ENCODE measurements at places on chromosomes 3 and 15.

DNA sequence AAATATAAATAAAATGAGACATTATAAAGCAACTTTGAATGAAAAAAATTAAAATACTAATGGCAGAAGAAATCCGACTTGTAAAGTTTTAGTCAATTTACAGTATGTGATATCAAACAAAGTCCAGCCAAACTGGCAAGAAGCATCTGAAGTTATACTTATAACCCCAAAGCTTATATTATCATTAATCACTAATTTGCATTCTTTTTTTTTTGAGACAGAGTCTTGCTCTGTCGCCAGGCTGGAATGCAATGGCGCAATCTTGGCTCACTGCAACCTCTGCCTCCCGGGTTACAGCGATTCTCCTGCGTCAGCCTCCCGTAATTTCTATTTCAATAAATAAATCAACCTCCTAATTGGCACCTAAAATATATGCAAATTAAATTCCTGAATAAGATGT lies 80.1 kb downstream of the AQR start:
- no peak for DNase-seq

DNA sequence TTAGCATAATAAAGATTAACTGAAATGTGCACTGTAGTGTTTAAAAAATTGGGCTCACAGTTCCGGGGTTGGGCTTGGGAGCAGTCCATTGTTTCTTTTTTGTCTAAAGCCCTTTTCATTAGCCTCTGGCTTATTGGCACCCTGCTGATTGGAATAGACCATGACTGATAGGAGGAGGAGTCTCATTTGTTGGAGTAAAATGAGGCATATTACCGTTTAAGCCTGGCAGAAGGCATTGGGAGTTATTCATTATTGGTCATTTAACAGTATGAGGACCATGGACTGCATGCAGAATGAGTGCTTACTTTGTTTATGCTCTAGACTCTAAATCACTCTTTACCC lies 139.0 kb upstream of the CGNL1 start:
- no peak for DNase-seq

DNA sequence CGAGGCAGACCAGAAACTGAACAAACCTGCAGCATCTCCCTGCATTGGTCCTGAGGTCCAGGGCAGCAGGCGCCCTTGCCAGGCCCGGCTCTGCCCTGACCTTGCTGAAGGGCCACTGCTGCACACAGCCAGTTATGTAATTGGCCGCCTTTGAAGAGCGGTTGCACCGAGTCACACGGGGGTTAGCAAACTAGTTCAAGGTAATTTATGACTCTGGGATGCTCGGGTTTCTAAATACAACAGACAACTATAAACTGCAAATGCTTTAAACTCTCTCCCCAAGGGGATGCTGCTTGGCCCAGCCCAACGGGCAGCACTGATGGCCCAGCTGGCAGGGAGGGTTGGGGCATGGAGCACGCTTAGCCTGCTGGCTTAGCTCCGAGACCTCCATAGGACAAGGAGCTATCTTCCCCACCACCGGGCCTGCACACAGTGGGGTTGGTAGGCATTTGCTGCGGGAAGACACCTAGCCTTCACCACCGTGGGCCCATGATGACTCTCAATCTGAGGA lies 60.3 kb upstream of the IQSEC1 start:
- DNase-seq = no peak

DNA sequence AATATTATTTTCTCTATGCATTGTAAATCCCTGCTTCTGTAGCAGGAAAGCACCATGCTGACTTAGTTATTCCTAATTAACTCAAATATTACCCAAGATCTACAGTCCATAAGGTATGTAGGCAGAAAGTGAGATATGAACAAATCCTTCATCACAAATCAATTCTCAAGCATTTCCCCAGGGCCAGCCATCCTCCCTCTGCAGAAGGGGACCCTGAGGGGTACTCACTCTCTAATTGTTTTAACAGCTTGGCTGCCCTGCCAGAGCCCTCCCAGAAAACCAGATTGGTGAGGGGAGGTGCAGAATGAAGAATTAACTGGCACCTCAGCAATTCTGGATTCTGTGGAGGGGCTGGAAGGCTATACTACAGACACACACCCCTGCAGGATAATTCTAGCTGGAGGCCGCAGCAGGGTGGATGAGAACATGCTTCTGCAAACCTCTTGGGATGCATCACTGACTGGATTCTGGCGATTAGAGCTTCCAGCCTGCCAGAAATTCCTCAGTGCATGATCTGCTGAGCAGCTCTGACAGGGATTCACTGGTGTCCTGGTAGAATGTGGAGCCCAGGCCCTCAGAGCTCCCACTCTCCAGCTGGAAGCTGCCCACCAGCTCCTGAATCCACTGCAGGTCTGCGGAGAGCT lies 88.6 kb upstream of the HERC1 start:
- DNase-seq = no peak

DNA sequence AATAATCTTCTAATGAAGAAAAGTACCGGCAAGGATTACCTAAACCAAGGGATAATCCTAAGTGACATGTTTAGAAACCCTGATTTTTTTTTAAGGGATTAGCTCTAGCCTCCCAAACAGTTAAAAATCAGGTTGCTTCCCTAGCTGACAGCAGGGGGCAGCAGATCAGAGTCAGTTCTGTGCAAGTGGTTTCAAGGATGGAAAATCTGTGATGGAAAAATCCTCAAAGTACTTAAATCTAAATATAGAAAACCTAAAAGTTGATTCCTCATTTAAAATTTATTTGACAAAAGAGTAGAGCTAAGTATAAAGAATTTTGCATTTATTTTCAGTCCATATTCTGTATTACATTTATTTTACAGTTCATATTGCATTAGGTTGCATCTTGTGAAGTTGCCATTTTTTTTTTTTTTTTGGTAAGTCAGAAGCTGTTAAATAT lies 107.6 kb downstream of the PEX5L start:
- peak; percentile 34 for DNase-seq

- no peak for DNase-seq
These were observed 163.3 kb upstream of the THBS1 start for GRCh38 chr15:39417366-39418134.

DNA sequence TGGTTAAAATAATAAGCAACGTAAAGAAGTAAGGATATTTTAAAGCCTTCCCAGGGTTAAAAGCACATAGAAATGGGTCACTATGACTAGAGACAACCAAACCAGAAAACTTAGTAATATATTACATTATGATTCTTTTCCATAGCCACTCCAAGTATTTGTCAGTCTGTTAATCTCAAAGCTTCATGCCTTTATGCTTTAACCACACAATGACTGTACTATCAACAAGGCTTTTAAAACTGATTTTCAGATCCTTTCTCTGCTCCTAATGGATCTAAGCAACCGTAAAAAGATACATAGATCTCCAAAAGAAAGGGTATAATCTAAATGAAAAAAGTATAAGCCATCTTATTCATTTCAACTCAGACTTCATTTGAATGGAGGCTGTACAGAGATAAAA lies 14.4 kb downstream of the SECISBP2L start:
- DNase-seq = no peak

DNA sequence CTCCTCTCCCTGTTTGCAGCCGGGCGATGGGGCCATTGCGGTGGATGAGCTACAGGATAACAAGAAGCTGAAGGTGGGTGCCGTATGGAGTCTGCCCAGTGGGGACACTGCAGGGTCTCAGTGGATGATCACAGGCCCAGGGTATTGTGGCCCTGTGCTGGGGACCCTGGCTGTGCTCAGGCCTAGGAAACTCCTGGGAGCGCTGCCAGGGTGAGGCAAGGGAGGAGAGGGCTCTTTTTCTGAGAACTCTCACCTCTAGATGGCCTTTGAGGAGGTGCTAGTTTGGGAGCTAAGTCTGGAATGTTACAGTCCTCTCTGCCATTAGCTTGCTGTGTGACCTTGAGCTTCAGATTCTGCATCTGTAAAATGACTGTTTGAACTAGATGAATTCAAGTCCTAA lies 16.4 kb downstream of the SLC24A1 start:
- no peak for DNase-seq

DNA sequence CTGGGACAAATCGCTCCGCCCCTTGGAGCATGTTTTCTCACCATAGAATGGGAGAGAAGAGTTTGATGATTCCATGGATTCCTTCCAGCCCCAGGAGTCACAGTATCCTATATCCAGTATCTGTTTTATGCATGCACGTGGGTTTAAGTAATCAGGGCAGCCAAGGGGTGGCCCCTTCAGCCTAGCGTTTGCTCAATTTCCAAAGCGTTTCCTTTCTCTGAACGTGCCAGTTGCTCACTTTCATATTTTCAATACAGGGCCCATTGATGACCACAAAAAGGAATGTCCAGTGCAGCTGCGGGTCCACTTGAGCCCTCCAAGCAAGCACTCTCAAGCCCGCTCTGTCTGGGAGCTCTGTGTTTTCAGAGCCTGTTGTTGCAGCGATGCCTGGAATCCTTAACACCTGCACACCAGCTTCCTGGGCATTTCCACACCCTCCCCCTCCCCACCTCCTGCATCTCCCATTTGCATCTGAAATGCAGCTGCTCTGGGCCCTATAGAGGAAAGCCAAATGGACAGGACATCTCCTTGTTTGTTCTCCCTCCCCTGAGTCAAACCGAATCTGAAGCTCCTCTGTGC lies 164.3 kb upstream of the LPP start:
- no peak for DNase-seq

GRCh38 chr15:35678774-35679173 lies 132.8 kb upstream of the DPH6 start:
- DNase-seq = no peak

GRCh38 chr3:121961283-121961682 lies 60.8 kb downstream of the ILDR1 start:
- no peak for DNase-seq

DNA sequence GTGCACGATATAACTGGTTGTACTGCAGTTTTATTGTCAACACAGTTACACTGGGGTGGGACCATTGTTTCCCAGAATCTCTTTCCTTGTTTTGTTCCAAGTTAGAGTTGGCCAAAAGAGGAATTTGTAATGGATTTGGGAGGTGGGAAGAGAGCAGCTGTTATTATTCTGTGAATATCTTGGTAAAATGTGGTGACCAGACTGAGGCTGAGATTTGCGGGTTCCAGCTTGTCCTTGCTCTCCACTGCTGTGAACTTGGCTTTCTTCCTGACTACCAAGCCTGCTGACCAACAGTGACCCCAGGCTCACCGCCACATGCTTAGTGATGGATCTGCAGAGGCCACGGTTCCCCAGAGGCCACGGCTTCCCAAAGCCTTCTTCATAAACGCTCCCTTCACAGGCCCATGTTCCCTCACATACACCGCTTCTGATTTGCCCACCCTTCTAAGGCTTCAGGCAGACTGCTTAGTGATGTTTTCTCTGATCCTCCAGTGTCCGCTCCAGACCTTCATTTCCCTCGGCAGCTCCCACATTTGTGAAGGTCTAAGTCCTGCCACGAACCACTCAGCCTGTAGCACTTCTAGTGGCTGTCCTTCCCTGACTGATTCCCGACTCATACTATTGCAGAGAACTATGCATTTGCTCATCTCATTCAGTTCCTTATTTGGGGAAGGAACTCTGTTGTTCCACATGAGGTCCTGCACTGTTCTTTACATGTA lies 525.5 kb upstream of the RGMA start:
- DNase-seq = no peak

- DNase-seq = peak; percentile 2
These were observed 454.0 kb upstream of the ROBO2 start for GRCh38 chr3:76585794-76586392.

DNA sequence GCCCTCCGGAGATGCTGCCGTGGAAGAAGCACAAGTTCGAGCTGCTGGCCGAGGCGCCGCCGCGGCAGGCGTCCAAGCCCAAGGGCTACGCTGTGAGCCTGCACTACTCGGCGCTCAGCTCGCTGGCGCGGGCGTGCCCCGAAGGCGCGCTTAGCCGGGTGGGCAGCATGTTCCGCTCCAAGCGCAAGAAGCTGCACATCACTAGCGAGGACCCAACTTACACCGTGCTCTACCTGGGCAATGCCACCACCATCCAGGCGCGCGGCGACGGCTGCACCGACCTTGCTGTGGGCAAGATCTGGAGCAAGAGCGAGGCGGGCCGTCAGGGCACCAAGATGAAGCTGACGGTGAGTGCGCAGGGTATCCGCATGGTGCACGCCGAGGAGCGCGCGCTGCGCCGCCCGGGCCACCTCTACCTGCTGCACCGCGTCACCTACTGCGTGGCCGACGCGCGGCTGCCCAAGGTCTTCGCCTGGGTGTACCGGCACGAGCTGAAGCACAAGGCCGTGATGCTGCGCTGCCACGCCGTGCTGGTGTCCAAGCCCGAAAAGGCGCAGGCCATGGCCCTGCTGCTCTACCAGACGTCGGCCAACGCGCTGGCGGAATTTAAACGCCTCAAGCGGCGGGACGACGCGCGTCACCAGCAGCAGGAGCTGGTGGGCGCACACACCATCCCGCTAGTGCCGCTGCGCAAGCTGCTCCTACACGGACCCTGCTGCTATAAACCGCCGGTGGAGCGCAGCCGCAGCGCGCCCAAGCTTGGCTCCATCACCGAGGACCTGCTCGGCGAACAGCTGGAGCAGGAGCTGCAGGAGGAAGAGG lies 1.3 kb downstream of the FAM43A start:
- peak; percentile 50 for DNase-seq

DNA sequence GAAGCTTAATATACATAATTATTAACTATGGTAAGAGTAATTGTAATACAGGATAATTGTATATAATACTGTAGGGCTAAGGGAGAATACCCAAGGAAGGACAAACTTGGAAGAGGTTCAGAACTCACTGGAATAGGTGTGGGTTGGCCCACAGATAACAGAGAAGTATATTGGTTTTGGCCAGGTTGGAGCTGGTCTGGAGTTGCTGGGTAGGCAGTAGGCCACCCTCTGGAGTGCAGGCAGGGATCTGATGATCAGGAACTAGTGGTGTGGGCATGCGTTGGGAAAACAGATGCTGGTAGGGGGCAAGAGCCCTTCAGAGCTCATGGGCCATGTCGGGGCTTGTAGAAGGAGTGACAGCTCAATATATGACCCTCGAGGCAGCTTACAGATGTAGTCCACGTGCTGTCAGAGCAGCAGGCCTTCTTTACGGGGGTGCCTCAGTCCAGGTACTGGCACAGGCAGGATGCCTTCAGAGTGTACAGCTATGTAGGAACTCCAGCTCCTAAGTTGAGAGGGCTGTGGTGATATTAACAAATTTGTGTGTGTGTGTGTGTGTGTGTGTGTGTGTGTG lies 12.4 kb downstream of the IREB2 start:
- DNase-seq = no peak

DNA sequence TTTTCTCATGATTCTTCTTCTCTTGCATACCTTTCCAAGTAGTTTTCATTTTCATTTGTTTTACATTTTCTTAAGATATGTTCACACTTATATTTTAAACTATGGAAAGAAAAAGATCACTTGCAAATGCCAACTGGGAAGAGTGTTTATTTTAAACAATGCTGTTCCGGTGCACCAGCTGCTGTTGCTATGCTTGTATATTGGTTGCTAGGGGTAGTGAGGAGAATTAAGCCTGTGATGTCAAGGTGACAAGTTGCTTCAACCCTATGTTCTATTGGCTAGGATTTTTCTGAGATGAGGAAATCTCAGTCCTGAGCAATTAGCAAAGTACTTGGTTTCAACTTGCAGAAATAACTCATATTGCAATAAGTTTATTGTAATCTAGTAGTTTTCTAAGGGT lies 500.1 kb downstream of the MFSD1 start:
- no peak for DNase-seq

GRCh38 chr3:141663993-141664392 lies 74.1 kb upstream of the RNF7 start:
- DNase-seq = peak; percentile 46

- DNase-seq = no peak
These were observed 149.0 kb downstream of the GSK3B start for GRCh38 chr3:119945291-119945690.

GRCh38 chr3:4907643-4908432 lies 71.4 kb upstream of the BHLHE40 start:
- DNase-seq = no peak

Data from hepatic stellate cell (primary cell).